ENCODE measurements at places on chromosomes 16 and 17. TPM values are rescaled to one million over a fixed set of nuclear protein-coding genes. Genes with fewer than 3 reads are reported as not detected.

Gene SLFN14
- total RNA-seq = 0.07 TPM

Gene KIFC3
- total RNA-seq = 1.7 TPM

Gene METRNL
- total RNA-seq = 19.6 TPM

DNA sequence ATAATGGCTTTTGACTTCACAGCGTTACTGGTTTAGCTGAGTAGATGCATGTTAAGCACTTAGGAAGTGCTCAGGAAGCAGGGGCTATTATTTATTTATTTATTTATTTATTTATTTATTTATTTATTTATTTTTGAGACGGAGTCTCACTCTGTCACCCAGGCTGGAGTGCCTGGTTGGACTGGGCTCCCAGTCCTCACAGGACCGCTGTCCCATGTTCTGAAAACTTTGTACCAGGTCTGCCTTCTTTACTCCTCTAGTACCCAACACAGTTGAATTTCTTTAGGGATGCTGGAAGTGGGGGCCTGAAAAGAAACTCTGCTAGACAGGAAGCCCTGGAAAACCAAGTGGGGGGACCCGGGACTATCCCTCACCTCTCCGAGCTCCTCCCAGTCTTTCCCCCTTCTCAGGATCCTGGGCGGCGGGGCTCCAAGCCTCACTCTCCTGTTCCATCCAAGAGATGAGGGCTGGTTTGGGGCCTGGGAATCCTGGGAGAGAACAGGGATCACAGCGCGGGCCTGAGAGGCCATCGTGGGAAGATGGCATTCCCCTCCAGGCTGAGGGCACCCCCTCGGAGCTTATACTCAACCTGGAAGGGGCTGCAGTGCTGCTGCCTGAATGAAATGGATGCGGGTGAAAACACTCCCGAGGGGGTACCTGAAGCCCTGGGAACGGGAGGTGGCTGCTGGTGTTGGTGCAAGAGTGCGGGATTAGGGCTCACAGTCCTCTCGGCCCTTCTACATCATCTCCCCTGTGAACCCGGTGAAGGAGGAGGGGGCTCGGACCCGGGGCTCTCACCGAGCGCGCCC, 674 bp downstream of the ZNF688 start:
- H3K27ac ChIP-seq = peak overlapping the region; percentile 91
- H3K4me3 ChIP-seq = peak overlapping the region; percentile 97
- peaks cover 8% of the 10 kb centered on the region for H3K36me3 ChIP-seq

Gene ALDOA
- total RNA-seq = 2,109 TPM

DNA sequence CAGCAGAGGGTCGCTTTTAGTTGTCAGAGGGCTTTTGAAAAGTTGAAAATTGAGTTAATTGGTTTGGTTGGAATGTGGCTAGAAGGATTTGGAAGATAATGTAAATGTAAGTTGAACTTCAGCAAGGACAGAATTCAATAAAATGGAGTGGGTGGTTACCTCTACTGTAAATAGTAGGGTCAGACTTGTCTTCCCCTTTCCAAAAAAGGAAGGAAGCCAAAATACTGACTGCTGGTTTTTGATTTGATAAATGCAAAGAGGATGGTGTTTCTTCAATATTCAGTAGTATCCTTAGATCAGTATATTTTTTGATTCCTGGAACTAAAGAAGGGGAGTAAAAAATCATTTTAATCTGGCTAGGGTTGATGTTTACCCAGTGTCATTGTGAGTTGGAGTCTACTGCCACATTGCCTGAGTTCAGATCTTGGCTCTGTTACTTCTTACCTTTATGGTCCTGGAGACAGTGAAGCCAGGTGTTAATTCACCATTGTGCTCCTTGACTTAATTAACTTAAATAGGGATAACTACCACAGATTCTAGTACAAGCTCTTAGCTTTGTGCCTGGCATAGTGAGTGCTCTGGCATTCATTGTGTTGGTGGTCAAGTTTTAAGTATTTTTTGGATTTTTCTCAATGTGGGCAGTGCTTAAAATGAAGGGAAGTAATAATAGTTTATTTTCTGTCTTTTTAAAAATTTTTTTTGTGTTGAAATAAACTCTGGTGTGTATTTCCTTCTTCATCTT, 4.4 kb downstream of the HAPSTR1 start:
- H3K4me1 ChIP-seq = peaks cover 61% of the 10 kb centered on the region
- H3K27ac ChIP-seq = peak overlapping the region; percentile 7
- DNase-seq = no peak
- H3K4me3 ChIP-seq = peak overlapping the region; percentile 75
- H3K27me3 ChIP-seq = peaks cover 2% of the 10 kb centered on the region

Gene PYDC1
- not detected for total RNA-seq

Gene SCGB1C2
- not detected for total RNA-seq

Gene IL34
- total RNA-seq = not detected

DNA sequence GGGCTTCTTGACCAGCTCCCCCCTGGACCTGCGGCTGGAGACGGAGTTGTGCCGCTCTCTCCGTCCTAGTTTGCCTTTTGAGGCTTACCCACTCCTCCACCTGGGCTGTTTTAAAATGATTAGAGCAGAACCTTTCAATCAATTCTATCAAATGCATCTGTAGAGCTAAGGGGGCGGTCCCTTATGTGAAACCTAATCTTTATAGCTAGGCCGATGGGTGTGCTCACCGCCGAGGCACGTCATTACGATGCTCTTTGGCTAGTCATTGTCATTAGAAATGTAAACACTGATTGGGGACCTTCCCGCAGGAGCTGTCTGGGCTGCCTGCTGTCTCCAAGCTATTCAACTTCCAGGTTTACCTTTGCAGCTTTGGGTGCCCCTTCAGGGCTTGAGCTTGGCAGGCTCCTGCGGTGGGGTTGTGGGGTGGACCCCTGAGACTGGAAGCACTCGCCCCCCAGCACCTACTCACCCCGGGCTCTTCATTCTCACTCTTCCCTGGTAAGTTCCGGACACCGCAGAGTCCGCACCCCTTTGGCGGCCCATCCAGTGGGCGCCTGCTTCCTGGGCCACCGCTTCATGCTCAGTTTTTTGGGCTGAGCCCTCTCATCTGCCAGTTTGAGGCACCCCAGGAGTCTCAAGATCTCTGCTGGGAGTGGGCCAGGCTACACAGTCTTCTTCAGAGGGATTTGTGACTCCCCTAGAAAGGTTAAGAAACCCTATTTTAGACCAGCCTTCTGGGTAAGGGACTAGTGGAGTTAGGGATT, 20.9 kb upstream of the IL17C start:
- H3K27me3 ChIP-seq = no peaks in the 10 kb centered on the region
- no peak overlapping the region for H3K4me3 ChIP-seq
- DNase-seq = no peak
- H3K4me1 ChIP-seq = peaks cover 17% of the 10 kb centered on the region
- H3K27ac ChIP-seq = no peak overlapping the region
- H3K36me3 ChIP-seq = peaks cover 26% of the 10 kb centered on the region

GRCh38 chr17:68821860-68822696, 133.1 kb downstream of the ABCA8 start:
- no peaks in the 10 kb centered on the region for H3K27me3 ChIP-seq
- H3K4me1 ChIP-seq = no peaks in the 10 kb centered on the region
- no peak for DNase-seq

Gene C17orf107
- total RNA-seq = 1.7 TPM

Gene ACSM5
- total RNA-seq = not detected

DNA sequence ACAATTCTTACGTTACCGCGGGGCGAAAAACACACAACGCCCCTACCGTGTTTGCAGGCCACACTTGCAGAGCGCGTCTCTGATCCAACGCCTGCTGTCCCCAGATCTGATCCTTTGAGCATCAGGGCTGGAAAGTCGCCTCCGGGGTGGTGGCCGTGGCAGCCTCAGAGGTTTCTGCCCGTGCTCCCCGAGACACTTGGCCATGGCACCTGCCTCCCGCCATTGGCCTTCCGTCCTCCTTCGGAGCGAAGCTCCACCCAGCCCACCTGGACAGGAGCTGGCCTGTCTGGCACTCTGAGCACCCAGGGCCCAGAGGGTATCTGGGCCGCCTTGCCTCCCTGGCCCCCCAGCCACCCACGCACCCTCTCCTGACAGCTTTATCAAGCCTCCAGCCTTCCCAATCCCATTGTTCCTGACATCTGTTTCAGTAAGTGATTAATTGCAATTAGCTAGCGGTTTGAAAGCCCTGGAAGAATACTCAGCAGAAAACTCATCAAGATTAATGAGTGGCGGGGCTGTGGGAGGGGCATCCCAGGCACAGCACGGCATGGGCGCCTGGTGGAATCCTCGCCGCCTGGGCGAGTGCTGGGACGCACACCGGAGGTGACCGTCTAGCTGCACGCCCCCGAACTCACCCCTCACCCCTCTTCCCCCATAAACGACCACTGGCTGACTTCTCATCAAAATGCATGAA, 181.5 kb upstream of the GSE1 start:
- DNase-seq = no peak
- no peaks in the 10 kb centered on the region for H3K27me3 ChIP-seq
- no peak overlapping the region for H3K27ac ChIP-seq
- H3K4me1 ChIP-seq = no peaks in the 10 kb centered on the region

- no peak overlapping the region for H3K27ac ChIP-seq
- H3K4me1 ChIP-seq = no peaks in the 10 kb centered on the region
- no peak overlapping the region for H3K4me3 ChIP-seq
- H3K27me3 ChIP-seq = peaks cover 14% of the 10 kb centered on the region
- no peaks in the 10 kb centered on the region for H3K36me3 ChIP-seq
Observed at GRCh38 chr16:56029026-56029425, 153.9 kb upstream of the CES5A start.

DNA sequence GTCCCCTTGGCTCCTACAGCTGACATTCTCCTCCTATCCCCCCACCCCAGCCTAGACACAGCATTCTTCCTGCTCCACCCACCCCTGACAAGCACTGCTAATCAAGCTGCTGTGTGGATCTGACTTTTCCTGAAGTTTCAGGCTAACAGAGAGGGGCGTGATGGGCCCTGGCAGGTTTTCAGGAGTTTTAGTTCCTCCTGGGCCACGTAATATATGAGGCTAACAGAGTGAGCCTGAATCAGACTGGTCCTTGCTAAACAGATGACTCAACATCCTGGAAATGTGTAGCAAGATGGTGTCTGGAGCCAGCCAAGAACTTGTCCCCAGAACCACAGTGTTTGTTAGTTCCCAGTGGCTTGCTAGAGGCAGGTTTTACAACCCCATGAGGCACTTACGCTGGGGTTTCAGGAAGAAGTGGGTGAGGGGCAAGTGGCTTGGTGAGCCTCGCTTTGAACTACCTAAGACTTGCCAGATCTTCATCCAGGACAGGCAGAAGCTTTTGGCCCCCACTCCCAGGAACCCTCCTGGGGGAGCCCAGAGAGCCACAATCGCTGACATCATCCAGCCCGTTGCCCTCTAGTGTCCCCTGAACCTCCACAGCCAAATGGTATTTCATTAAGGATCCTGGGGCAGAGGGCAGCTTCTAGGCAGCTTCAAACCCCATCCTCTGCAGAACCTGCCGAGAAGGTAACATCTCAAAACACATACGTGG, 15.9 kb downstream of the TMEM92 start:
- peaks cover 26% of the 10 kb centered on the region for H3K4me1 ChIP-seq
- H3K36me3 ChIP-seq = no peaks in the 10 kb centered on the region
- H3K27ac ChIP-seq = peak overlapping the region; percentile 90
- H3K27me3 ChIP-seq = no peaks in the 10 kb centered on the region
- DNase-seq = peak; percentile 72

- peak overlapping the region; percentile 93 for H3K27ac ChIP-seq
- H3K4me3 ChIP-seq = peak overlapping the region; percentile 67
- peaks cover 22% of the 10 kb centered on the region for H3K36me3 ChIP-seq
- DNase-seq = peak; percentile 80
- H3K27me3 ChIP-seq = no peaks in the 10 kb centered on the region
Observed at GRCh38 chr16:75011634-75012307, 12.9 kb downstream of the ZNRF1 start.
